Osteoblast (primary cell): ENCODE measurements at places on chromosomes 12 and 14. TPM values are rescaled to one million over a fixed set of nuclear protein-coding genes. Genes with fewer than 3 reads are reported as not detected.

SLC6A12 gene
- total RNA-seq, result not detected in 2 replicates

DNA sequence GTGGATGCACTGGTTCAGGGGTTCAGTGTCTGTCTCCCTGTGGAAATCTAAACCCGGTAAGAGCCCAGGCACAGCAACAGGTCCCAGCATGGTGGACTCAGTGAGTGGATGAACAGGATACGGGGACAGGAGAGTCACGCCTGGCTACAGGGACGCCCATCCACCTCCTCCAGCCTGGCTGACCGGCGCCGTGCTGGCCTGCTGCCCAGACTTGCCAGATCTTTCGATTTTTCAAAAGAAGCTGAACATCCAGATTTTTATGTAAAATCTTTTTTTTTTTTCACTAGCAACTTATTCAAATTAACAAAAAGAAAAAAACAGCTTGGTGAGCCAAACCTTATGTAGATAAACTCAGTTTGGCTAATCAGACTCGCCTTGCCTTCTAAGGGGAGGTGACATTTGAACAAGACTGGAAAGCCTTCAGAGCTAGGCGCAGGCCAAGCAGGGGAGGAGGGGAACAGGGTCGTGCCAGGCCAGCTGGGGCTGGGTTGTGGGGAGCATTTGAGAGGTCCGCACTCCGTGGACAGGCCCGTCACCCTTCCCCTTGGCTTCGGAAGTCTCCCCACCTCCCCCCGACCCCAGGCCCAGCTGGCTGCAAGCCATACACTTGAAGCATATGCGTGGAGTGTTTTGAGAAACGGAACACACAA, 87.8 kb upstream of the NCOR2 start:
- peak; percentile 95 for DNase-seq

TPPP2 gene
- not detected in 2 replicates for total RNA-seq

- no peak for DNase-seq
These were observed 54.1 kb downstream of the COCH start for GRCh38 chr14:30928462-30928861.

DNA sequence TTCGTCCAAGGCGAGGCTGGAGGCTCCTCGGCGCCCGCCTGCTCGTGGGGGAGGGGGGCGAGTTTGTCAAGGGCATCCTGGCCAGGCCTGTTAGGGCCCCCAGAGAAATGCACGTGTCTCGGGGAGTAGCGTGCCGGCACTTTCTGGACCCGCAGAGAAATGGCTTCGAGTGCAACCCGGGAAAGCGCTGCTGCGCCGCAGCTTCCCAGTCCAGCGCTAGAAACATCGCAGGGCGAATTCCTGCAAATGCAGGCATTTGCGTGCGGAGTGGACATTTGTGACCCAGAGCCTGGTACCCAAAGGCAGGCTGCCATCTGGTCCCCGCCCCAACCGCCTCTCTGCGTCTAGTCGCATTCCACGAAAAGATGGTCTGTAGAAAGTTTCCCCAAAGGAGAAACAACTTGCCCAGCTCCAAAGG, 756 bp downstream of the LGR5 start:
- peak; percentile 73 for DNase-seq

- DNase-seq, result no peak
These were observed 197.0 kb downstream of the ACSS3 start for GRCh38 chr12:81274637-81275529.

NELL2 gene
- total RNA-seq, result not detected in 2 replicates

DNA sequence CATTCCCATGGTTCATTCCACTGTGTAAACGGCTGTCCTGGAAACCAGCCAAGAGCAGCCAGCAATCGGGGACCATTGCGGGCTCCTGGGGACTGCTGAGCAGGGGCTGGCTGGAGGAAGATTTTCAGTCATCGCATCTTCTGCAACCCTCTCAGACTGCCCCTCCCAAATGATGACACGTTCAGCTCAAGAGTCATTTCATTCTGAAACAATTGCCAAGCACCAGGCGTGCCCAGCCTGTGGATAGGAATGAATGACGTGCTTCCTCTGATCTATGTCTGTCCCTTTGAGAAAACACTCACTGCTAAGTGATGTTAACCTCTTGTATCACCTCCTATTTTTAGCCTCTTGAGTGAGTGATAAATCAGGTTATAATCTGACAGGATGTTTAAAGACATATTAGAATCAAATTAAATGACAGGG, 62.0 kb downstream of the NDUFA12 start:
- DNase-seq, result peak; percentile 91

GPR137C gene
- 0.36 and 0.59 TPM in 2 replicates for total RNA-seq

GRCh38 chr14:91021991-91022621, 38.3 kb downstream of the RPS6KA5 start:
- no peak for DNase-seq

DNA sequence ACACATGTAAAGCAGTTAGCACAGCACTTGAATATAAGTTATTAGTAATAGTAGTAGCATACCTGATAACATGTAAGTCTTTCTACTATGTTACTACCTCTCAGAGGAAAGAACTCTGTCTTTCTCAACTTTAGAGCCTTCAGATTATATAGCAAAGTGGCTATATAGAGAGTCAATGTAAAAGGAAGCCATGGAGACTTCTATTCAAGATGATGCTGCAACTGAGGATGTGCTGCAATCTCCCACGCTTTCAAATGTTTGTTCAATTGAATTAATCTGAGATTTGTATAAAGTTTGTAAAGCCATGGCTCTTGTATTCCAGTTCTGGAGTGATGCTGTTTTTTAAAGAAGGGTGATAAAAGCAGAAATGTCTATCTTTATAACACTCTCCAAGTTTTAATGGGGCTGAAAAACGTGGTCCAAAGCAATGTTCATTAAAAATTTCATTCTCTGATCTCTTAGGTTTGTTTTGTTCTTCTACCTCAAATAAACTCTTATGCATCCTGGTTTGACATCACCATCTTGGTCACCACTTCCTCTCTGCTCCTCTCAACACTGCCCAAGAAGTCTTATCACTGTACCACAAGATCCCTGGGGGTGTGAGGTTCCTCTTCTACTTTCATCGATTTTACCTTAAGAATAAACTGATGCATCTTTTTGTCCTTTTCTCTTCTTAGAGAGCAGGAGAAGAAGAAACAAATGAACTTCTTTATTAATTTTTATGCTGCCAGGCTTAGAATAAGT, 40.6 kb downstream of the C12orf42 start:
- DNase-seq, result no peak

SOAT2 gene
- not detected in 2 replicates for total RNA-seq

DNA sequence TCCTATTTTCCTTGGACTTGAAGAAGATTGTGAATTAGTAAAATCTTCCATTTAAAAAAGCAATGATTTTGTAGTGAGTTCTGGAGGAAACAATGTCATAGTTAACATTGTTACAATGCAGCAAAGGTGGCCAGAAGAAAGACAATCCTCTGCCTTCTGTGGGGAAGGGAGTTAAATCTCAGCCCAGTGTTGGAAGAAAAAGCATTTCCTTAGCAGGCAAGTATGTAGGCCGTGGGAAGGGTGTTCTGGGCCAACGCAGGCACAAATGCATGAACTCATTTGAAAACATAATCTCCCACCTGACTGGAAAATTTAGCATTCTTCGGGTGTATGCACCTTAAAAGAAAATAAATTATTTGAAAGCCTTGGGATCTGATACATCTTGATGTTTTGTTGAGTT, 258.6 kb downstream of the ADAMTS20 start:
- DNase-seq, result no peak

- DNase-seq, result no peak
These were observed 123.4 kb downstream of the FSCB start for GRCh38 chr14:44383636-44384035.

DNA sequence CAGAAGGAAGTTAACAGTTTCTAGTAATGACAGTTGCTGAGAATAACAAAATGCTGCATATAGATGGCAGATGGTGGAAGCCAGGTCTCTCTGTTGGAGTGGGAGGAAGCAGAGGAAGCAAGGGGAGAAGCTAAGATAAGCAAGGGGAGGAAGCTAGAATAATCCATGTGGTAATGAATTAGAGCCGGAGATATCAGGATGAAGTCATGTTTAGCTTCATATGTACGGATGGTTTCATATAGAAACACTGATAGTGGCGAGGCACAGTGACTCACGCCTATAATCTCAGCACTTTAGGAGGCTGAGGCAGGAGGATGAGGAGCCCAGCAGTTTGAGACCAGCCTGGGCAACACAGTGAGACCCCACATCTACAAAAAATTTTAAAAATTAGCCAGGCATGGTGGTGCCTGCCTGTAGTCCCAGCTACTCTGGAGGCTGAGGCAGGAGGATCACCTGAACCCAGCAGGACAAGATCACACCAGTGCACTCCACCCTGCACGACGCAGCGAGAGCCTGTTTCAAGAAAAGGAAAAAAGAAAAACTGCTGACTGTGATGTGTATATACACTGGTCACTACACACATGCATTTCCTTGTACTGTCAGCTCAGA, 49.2 kb downstream of the ANAPC7 start:
- no peak for DNase-seq

- no peak for DNase-seq
These were observed 56.1 kb upstream of the OR4E1 start for GRCh38 chr14:21729703-21730233.

DNA sequence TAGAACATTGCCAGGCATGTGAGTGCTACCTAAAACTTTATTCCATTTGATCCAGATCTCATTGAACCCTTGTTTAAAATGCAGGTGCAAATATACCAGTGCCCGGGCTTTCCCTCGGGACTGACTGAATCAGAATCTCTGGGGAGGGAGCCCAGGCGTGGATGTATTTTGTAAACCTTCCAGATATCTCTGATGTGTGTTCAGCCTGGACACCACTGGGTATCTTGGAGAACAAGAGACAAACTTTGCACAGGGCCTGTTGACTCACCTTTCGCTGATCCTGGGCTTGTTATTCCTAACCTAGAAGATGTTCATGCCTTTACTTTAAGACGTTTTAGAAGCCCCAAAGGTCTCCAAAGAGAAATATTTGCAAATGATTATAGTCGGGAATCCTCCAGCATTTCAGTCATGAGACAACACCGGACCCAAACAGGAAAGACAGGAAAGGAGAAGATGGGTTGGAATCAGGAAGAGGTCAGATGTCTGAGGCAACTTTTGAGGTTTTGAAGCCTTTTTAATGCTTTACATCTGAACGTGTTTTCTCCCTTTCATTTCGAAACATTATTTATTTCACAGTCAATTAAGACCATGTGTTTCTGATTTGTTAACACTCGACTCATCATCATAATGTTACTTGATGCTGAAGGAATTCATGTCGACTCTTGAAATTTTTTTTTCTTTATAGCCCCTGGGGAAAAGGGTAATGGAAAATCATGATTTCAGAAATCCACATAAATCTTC, 118.6 kb downstream of the PLXNC1 start:
- DNase-seq, result peak; percentile 78
